ENCODE measurements at places on chromosomes 12 and 14.

DNA sequence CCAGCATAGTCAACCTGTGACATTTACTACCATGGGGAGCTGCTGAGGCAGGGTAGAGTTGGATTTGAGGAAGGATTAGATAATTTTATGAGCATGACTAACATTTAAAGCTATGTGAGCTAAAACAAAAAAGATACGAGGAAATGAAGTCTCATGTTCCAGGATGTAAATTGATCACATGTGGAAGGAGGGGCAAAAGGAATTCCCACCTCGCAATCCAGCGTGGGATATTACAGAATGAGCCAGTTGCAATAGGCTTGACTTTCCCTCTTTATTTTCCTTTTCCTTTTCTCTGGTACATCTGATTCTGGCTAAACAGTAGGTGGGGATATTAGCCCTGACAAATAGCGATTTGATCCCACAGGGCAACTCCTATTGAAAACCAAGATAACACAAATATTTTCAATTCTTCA lies 214.9 kb upstream of the HMGA2 start:
- no peak for DNase-seq

DNA sequence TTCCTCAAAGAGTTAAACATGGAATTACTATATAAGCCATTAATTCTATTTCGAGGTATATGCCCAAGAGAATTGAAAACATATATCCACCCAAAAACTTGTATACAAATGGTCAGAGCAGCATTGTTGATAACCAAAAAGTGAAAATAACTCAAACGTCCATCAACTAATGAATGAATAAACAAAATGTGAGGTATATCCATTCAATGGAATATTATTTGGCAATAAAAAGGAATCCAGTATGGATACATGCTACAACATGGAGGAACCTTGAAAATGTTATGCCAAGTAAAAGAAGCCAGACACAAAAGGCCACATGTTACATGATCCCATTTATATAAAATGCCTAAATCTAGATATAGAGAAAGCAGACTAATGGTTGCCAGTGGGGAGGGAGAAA lies 36.0 kb downstream of the SLC25A47 start:
- no peak for DNase-seq

- DNase-seq = no peak
These were observed 40.8 kb downstream of the VDR start for GRCh38 chr12:47863985-47864384.

GRCh38 chr14:103541709-103542604 lies 13.0 kb downstream of the TRMT61A start:
- no peak for DNase-seq

GRCh38 chr12:31736472-31736871 lies 7.7 kb upstream of the AMN1 start:
- DNase-seq = no peak

- no peak for DNase-seq
These were observed 148.8 kb downstream of the PLXNC1 start for GRCh38 chr12:94297096-94297699.

Measured in neuronal stem cell (in vitro differentiated cells).